ENCODE measurements at places on chromosomes 1 and 21.

GRCh38 chr1:2952371-2952770 lies 68.9 kb upstream of the ACTRT2 start:
- no peak for DNase-seq

DNA sequence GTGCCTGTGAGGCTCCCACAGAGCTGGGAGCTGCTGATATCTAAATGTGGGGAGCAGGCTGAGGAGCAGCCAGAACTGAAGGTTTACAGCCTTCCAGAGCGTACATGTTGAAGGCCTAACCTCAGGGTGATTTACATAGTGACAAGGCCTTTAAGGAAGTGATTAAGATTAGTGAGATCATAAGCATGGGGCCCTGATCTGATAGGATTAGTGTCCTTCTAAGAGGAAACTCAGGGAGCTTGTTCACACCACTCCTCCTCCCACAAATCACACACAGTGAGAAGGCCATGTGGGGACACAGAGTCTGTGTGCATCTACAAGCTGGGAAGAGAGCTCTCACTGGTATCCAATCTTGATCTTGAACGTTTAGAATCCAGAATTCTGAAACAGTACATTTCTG lies 92.3 kb upstream of the NBPF6 start:
- DNase-seq, result no peak

DNA sequence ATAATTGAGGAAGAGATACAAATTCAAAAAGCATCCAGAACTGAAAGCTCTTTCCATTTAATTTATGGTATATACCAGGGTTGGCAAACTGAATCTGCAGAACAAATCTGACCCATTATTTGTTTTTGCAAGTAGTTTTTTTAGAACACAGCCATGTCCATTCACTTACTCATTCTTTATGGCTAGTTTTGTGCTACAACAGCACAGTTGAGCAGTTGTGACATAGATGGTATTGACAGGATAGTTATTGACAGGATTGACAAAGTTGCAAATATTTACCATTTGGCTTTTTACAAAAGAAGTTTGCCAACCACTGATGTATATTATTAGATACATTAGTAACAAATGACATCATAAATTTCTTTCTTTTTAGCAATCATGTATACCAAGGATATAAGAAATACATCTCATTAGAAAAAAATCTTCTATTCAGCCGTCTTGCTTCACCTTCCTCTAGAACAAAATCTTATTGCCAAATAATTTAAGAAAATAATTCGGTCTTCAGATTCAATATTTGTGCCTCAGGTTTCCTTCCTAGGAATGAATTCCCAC lies 9.4 kb downstream of the ADAMTS1 start:
- no peak for DNase-seq

DNA sequence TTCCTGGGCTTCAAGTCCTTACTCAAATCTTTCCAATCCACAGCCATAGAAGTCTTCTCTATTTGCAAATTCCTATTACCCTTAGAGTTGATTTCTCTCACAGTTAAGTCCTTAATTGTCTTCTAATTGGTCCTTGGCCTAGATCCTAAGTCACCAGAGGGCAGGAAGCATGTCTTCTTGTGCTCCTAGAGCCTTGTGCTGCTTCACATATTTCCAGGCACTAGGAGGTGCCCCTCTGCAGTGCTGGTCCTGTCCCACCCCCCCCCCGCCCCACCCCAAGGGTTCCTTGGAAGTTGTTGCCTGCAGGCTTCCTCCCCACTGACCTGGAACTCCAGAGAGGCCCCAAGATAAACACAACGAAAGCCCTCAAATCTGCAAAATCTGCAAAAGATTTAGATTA lies 28.1 kb upstream of the TARBP1 start:
- DNase-seq, result no peak

GRCh38 chr1:184788970-184789369 lies 34.3 kb upstream of the EDEM3 start:
- no peak for DNase-seq

DNA sequence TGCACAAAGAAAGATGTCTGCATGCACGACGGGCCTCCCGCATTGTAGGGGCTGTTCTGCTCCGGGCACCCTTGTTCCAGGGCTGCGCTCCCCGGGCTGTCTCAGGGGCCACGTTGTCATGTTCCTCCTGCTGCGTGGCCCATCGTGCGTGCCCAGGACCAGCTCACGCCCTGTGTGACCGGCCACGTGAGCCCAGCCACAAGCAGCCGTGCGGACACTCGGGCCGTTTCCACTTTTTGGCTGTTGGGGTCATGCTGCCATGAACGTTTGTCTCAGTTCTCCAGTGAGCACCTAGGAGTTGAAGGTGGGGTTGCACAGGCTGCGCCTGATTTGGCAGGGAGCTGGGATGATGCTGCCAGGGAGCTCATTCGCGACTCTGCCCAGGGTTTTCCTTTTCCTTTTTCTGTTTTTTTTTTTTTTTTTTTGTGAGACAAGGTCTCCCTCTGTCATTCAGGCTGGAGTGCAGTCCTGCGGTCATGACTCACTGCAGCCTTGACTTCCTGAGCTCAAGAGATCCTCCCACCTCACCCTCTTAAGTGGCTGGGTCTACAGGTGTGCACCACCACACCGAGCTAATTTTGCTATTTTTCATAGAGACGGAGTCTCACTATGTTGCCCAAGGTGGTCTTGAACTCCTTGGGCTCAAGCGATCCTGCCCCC lies 17.4 kb downstream of the PDXK start:
- DNase-seq, result no peak

- no peak for DNase-seq
Observed at GRCh38 chr1:36401602-36402503, 4.1 kb upstream of the LSM10 start.

- no peak for DNase-seq
Observed at GRCh38 chr1:67184838-67185421, 18.7 kb downstream of the IL23R start.

GRCh38 chr1:234675572-234675971 lies 65.6 kb upstream of the IRF2BP2 start:
- DNase-seq, result no peak

- no peak for DNase-seq
Observed at GRCh38 chr1:169043823-169044222, 62.7 kb upstream of the ATP1B1 start.

DNA sequence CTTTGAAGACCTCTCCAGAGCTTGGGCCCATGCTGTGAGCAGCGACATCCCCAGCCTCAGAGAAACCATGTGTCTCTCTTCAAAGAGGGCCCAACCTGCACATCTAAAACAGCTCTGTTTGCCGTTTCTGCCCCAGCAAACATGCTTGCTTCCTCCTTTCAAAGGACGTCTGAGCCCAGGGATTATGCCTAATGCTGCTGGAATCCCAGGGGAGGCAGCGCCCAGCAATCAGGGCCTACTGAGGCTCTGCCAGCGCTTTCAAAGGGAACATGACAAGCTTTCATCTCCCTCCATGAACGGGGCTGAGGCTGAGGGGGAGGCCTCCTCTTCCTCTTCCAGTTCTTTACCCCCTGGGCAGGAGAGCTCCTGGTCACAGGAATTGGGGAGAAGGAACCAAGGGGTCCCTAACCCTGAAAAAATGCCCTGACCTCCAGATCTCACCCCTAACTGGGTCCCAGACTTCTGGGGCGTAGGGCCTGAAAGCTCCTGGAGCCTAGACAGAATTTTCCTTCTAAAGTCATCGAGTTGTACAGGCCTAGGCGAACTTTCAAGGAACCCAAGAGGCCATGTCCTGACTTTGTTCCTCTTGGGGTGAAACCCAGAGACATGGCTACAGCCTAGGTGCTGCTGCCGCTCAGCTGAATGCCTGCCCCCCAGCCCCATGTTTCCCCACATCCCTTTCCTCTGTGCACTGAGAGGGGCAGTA lies 13.4 kb upstream of the ASCL5 start:
- no peak for DNase-seq

DNA sequence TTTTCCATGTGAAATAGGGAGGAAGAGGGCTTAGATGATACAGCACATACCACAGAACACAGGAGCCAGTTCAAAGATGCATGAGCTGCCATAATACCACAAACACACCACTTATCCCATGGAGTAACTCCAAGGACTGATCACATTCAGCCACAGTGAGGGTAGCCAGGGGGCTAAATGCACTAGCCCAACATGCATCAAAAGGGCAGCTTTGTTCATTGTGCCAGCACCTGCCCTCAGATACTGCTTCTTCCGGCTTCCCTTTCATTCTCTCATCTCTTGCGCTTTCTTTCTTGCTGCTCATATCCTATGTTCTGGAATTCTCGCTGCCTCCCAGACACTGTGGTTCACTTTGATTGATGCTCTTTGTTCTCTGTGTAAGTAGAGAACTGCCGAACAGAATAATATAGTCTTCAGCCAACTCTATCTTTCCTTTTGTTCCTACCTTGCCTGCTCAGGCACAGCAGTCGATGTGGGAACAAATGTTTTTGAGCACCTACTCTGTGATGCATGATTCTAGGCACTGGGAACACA lies 50.0 kb upstream of the SYT6 start:
- DNase-seq, result no peak

GRCh38 chr1:242245255-242245654 lies 246.4 kb upstream of the MAP1LC3C start:
- DNase-seq, result no peak

DNA sequence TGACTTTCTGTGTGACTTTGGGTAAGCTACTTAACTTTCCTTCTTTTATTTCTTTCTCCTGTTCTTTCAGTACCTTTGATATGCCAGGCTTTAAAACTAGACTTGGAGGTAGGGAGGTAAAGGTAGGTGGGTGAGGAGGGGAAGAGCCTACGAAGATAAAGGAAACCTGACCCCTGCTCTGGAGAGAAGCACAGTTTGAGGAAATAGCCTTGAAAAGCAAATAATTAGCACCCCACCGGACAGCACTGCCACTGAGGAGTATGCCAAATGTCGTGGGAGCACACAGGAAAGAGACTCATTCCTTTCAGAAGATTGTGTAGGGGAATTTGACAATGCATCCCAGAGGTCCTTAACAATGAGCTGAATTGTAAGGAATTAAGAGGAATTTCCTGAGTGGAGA lies 65.2 kb upstream of the SPAG17 start:
- DNase-seq, result no peak

DNA sequence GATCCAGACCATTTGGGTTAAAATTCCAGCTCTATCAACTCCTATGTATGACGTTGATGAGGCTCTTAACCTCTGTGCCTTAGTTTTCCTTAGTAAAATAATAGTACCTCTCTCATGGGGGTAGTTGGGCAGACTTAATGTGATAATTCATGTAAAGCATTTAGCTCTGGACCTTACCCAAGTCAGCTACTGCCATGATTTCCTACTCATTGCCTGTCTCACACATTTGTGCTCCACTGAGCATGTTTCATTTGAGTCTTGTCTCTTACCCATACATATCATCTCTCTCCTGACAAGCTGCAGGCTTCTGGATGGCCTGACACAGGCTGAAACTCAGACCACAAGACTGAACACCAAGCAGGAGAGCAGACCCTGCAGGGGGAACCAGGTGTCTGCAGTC lies 77.7 kb upstream of the ZBTB40 start:
- DNase-seq, result no peak

DNA sequence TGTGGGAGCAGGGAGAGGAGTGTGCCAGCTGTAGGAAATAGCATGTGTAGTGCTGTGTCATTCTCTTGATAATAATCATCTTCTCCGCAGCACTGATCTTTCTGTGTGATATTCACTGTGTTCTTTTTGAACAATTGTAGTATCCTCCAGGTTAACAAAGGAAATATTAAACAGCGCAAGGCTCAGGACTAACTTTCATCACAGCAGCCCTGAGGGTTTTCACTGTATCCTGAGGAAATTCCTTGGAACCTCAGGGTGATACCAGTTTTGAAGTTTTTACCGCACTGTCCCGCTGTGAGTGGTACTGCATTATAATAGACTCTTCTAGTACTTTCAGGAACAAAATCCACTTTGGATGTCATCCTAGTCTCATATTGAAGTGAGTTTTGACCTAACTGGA lies 228.4 kb upstream of the COA6 start:
- no peak for DNase-seq

DNA sequence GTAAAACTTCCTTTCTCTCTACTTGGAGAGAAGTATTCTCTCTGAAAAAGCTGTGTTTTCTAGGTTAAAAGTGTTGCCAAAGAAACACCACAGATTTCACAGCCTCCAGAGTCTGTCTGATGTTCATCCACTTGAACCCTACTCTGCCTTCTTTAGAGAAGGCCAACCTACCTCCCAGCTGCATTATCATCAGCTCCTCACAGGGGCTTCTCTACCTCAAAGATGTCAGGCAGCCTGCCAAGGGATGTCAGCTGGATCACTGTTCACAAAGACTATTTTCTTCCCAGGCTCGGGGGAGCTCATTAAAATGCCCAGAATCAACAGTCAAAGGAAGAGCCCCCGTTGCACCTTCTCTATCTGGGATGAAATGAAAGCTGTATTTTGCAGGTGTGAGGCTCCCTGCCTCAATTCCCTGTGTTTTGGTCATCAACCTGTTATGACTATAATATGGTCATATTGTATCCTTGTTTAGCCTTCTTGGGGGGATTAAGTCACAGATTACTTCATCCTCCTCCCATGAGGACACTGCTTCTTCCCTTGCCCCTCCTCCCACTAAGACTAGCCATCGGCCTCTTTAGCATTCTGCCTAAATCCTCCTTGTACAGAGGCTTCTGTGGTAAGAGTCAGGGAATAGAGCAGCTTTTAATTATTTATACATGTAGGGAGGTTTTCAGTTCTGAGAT lies 25.7 kb downstream of the ANGPTL7 start:
- no peak for DNase-seq

- no peak for DNase-seq
Observed at GRCh38 chr1:201501144-201501543, 5.8 kb downstream of the CSRP1 start.

DNA sequence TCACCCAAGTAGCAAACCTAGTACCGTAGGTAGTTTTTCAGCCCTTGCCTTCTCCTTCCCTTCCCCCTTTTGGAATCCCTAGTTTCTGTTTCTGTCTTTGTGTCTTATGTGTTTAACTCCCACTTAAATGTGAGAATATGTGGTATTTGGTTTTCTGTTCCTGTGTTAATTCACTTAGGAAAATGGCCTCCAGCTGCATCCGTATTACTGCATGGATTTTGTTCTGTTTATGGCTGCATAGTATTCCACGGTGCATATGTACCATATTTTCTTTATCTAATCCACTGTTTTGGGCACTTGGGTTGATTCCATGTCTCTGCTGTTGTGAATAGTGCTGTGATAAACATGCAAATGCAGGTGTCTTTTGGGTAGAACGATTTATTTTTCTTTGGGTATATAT lies 138.6 kb downstream of the POU2F1 start:
- no peak for DNase-seq

- no peak for DNase-seq
Observed at GRCh38 chr21:25234857-25235801, 372.2 kb downstream of the MRPL39 start.

DNA sequence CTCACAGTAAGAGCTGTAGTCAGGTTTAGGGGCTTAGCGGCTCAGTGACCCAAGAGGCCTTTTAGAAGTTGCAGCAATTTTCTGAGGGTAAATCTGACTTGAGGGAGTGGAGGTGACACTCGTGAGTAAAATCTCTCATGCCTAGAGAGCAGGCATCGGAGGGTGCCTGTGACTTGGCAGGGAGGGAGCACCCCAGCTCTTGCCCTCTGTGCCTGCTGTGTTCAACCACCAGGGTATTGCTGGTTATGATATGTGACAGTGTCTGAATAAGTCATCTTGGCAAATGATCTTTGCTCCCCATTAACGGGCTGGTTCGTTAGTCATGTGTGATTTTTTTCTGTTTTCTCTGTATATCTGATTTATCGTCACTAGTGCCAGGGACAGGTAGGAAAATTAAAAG lies 5.9 kb downstream of the MAN1C1 start:
- no peak for DNase-seq
